ENCODE measurements at places on chromosomes 6 and 20.
A peak's percentile ranks its signal among the peaks of the same experiment; 100 is the strongest.

GRCh38 chr6:112883095-112883494 lies 536.0 kb downstream of the RFPL4B start:
- no peak for DNase-seq

DNA sequence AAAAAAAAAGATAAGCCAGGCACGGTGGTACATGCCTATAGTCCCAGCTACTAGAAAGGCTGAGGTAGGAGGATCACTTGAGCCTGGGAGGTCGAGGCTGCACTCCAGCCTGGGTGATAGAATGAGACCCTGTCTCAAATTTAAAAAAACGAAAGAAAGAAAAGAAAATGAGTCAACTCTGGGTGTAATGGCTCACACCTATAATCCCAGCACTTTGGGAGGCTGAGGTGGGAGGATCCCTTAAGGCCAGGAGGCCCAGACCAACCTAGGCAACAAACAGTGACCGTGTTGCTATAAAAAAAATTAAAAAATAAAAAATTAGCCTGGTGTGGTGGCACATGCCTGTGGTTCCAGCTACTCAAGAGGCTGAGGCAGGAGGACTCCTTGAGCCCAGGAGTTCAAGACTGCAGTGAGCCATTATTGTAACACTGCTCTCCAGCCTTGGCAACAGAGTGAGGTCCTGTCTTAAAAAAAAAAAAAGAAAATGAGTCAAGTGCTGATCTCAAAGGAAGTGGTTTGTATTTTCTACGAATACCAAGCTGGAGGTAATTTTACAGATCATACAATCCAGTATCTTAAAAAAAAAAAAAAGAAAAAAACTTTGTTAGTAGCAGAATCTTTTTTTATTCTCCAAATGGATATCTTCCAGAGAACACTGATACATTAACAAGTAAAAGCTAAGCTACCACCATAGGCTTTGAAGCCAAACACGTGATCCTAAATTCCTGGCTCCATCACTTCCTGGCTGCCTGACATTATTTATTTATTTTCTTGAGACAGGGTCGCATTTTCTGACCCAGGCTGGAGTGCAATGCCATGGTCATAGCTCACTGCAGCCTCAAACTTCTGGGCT lies 5.7 kb downstream of the COMMD7 start:
- DNase-seq = peak; percentile 26

DNA sequence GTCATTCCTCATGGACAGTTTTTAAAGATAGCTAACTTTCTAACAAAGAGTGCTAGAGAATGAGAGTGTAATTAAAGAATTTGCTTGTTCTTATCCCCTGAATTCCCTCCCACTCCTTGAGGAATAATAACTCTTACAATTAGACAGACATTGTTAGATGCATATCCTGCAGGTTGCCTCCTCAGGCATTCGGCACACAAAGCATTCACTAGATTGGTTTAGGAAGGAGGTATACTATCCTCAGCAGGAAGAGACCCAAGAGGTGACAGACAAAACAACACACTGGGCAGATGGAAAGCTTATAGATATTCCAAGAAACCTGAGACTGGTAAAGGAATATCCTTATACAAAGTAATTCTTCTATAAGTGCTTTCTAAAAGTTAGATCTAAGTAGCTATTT lies 109.1 kb upstream of the FAM184A start:
- DNase-seq = no peak

DNA sequence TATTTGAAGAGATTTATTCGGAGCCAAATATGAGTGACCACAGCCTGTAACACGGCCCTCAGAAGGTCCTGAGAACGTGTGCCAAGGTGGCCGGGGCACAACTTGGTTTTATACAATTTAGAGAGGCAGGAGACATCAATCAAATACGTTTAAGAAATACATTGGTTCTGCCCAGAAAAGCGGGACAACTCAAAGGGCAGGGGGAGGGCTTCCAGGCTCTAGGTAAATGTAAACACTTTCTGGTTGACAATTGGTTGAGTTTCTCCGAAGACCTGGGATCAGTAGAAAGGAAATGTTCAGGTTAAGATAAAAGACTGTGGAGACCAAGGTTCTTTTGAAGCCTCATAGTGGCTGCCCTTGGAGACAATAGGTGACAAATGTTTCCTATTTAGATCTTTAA lies 18.9 kb upstream of the KIF25 start:
- no peak for DNase-seq

DNA sequence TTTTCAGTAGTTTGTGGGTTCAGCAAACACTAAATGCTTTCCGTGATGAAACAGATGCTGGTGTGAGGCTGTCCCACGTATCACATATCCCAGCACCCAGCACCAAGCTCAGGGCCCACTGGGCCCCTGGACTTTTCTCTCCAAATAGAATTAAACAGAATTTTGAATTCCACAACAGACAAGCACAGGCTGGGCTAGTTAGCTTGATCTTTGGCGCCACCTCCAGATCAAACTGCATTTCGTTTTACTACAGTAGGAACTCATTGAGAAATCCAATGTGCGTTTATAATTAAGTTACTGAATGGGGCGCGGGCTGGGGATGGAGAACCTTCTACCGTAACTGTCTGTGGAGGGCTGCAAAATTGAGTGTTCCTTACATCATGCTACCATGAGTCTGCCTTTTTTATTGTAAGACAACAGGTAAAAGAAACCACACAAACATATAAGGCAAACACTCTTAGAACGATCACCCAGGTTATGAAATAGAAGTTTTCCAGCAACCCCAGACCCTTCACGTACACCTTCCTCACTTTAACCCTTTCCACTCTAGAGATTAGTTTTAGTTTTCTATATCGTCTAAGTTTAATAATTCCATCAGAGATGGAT lies 107.8 kb downstream of the ZFP64 start:
- peak; percentile 33 for DNase-seq

DNA sequence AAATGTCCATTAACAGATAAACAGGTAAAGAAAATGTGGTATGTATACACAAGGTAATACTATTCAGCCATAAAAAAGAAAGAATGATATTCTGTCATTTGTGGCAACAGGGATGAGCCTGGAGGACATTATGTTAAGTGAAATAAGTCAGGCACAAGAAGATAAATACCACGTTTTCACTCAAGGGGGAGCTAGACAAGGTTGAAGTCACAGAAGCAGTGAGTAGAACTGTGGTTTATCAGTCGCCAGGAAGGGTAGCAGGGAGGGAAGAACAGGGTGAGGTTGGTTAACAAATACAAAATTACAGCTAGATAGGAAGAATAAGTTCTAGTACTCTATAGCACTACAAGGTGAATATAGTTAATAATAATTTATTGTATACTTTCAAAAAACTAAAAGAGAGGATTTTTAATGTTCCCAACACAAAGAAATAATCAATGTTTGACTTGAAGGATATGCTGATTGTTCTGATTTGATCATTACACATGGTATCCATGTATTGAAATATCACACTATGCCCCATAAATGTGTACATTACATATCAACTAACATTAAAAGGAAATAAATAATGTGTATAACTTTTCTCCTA lies 21.1 kb downstream of the RTN4IP1 start:
- DNase-seq = no peak

DNA sequence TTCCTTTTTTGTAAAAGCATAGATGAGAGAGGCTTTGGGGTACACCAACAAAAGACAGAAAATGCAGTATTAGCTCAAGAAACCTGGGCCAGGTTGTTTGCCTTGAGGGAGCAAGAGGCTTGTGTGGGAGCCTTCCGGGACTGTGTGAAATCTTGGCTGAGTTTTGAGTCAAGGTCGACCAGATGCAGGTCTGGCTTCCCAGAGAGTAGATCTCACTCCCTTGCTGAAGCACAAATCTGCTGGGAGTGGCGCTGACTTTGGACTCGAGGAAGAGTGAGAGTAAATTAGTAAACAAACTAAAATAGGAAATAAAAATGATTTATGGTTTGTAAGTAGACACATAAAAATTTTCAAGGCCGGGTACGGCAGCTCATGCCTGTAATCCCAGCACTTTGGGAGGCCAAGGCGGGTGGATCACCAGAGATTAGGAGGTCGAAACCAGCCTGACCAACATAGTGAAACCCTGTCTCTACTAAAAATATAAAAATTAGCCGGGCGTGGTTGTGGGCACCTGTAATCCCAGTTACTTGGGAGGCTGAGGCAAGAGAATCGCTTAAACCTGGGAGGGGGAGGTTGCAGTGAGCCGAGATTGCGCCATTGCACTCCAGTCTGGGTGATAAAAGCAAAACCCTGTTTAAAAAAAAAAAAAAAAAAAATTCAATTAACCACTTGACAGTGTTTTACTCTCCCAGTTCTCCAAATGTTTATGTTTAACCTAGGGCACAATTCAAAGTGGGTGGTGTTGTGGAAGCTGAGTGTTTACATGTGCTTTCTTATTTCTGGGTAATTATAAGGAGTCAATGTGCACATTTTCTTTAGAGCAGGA lies 27.7 kb upstream of the EDN1 start:
- no peak for DNase-seq

- DNase-seq = no peak
These were observed 45.4 kb downstream of the CEP162 start for GRCh38 chr6:84182001-84182400.

- no peak for DNase-seq
These were observed 113.6 kb downstream of the TRERF1 start for GRCh38 chr6:42337985-42338743.

DNA sequence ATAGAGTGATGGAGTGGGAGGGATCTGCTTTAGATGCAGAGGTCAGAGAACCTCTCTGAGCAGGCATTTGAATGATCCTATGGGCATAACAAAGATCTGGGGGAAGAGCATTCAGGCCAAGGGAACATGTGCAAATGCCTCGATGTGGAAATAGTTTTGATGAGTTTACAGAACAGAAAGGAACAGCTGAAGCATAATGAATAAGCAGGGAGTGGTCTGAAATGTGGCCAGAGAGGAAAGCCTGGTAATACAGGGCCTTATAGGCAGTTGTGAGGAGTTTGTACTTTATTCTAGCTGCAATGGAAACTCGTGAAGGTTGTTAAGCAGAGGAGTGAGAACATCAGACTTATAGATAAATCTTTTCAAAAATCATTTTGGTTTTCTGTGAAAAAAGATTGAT lies 33.0 kb upstream of the ME1 start:
- DNase-seq = no peak

- DNase-seq = no peak
These were observed 42.1 kb upstream of the HLA-E start for GRCh38 chr6:30447237-30447636.

DNA sequence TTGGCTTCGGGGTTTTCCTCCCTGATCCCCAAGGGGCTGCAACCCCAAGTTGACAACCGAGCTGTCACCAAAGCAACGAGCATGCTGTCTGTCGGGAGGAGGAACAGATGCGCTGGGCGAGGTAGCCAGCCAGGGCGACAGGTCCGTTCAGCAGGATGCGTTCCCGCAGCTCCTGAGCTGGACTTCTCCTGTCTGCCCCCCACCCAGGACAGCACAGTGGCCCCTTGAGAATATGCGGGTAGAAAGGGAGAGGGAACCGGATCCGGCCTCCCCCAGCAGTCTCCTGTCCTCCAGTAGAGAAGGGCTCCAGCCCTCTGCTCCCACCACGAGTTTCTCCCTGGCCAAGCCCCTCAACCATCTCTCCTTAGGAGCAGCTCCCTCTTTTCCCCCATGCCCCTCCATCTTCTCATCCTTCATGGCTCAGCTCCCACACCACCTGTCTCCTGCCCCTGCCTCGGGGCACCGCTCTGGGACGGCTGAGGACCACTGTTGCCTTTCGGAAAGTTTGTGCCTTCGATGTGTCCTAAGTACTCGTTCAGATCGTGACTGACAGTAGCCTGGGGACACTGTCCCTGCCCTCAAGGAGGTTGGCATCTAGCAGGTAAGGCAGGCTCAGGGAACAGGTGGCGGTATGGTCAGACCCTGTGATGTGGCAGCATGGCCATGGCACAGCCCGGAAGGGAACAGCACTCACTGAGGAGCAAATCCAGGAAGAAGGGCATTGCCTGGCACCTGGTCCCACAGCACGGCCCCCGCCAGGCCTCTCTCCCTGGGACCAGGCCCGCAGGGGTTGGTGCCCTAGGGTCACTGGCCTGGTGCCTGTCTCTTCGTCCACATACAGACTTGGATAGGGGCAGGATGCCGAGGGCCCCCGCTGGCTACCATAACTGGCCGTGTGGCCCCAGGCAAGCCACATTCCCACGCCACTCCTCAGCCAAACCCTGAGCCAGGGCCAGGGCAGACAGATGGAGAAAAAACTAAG lies 96.3 kb downstream of the ASXL1 start:
- DNase-seq = no peak

DNA sequence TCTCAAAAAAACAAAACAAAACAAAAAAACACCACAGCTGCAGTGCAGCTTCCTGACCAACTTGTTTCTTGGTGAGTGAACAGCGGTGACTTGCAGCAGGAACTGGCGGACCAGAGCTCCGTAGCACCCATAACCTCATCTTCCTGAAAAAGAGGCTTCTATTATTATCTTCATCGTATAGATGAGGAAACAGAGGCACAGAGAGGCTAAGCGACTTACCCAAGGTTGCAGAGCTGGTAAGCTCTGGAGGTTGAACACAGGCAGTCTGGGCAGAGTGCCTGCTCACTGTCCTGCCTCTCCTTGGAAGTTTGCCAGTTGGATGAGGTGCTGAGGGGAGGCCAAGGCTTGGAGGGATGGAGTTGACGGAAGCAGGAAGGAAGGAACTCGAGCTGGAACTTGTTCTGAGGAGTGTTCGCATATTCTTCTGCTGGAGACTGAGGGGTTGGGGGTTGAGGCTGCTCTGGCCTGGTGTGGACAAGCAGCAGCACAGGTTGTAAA lies 47.9 kb upstream of the CCDC167 start:
- no peak for DNase-seq

GRCh38 chr6:142874676-142875075 lies 70.3 kb downstream of the HIVEP2 start:
- DNase-seq = no peak

DNA sequence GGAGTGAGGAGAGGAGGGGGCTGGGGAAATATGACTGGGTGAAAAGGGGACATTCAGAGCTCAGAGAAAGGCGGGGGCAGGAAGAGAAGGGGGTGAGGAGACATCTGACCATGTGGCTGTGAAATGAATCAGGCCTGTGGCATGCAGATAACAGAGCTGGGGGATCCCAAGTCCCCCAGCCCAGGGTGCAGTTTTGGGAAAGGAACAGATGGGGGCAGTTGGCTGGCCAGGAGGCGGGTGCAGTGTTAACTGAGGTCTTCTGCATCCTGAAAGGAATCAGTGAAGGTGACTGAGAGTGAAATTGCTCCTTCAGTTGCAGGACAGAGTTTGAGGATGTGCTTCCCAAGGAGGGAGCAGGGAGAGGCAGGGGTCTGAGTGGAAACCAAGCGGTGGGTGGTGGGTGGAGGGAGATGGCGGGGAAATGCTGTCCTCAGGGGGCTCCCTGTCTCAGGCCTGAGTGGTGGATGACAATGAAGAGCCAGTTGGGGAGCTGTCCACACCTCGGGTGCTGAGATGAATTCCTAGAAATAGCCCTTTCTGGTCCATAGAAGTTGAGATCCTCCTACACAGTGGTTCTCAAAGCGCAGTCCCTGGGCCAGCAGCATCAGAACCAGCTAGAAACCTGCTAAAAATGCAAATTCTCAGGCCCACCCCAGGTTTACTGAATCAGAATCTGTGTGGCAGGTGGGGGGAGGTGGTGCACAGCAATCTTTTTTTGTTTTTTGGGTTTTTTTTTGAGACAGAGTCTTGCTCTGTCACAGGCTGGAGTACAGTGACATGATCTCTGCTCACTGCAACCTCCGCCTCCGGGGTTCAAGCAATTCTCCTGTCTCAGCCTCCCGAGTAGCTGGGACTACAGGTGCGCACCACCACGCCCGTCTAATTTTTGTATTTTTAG lies 26.0 kb upstream of the CCDC167 start:
- DNase-seq = no peak

Measured in stimulated activated CD4-positive, alpha-beta T cell treated with anti-CD3 and anti-CD28 coated beads, Interleukin-1b, Interleukin-23, amount 100 ng/mL, for 48 hours (primary cell).